ENCODE measurements at places on chromosomes 2 and 18.

GRCh38 chr18:23812546-23813440, 123.5 kb downstream of the LAMA3 start:
- peak; percentile 18 for DNase-seq

DNA sequence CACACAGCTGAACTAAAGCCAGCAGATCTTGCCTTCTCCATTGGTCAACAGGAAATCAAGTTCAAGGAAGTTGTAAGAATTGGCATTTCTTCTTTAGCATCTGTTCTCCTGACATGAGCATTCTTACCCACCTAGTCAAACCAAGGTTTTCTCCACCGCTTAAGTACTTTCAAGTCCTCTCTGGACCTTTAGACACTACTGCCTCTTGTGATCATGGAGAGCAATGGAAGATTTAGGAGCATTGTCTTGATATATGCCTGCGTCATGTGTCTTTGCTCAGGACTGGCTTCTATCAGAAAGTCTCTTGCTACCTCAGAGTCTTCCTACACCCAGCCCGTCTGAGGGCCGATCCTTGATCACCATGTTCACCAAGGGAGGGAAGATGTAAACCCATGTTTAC, 262.2 kb downstream of the PHLPP1 start:
- no peak for DNase-seq

DNA sequence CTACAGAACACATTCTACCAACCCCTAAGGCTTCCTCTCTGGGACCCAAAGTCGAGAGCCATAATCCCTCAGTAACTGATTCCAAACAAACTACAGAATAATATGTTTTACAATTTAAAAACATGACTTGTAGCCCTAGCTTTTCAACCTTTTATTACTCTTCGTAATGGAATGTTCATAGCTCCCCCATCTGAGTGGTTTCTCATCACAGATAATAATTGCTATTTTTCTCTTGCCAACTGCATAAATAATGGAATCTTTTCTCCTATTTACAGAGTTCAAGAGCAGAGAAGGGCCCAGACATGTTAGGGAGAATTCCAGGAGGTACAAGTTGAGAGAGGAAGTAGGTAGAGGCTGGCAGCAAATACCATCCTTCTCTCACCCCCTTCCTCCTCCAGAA, 59.9 kb upstream of the CERS6 start:
- DNase-seq, result no peak

DNA sequence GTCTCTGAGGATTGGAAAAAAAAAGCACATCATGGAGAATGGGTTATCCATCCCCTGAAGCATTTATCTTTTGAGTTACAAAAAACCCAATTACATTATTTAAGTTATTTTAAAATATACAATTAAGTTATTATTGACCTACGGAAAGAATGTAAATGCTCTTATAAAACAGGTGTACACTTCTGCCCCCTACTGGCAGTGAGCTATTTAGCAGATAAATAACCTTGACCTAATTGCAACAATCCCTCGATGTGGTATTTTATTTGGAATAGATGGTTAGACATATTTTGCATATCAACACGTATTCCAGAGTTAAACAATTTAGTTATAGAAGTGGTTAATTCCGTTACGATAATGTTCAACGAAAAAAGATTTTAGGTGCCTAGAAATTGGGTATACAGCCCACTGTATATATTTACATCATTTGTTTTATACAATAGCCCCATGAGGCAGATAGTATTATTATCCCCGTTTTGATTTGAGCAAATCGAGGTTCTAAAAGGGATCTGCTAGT, 9.1 kb upstream of the DAW1 start:
- DNase-seq, result peak; percentile 80

- DNase-seq, result no peak
Observed at GRCh38 chr2:64434039-64434657, 19.8 kb upstream of the LGALSL start.

GRCh38 chr2:155965415-155966063, 367.0 kb downstream of the NR4A2 start:
- DNase-seq, result no peak

- DNase-seq, result peak; percentile 16
Observed at GRCh38 chr2:186595219-186595618, 5.4 kb downstream of the ITGAV start.

DNA sequence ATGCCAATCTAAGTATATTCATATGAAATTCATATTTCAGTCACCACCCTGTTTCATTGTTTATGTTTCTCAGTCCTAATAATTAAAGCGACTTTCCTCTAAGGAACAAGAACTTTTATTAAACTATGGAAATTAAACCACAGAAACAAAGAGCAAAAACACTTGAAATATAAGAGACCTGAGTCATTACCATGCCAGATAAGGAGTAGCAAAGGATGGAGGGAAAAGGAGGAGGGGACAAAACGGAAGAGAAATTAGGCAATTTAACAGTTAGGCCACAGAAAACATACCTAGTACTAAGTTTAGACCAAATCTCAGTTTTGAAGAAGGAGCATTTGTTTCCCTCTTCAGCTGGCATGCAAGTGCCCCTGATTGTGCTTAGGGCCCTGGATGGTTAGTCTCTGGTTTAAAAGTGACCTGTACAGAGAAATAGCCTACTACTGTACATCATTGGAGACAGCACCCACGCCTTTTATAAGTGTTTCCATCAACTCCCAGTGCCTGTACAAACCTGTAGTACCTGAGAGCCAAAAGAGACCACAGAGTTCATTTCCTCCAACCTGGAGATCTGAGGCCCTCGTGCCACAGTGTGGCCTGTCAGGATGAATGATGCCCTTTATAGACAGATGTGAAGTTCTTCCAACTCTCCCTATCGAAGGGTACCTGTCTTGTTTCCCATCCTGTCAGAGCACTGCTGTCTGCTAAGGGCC, 74.5 kb downstream of the SPATS2L start:
- peak; percentile 14 for DNase-seq

GRCh38 chr2:238704471-238705225, 143.2 kb upstream of the TWIST2 start:
- no peak for DNase-seq

DNA sequence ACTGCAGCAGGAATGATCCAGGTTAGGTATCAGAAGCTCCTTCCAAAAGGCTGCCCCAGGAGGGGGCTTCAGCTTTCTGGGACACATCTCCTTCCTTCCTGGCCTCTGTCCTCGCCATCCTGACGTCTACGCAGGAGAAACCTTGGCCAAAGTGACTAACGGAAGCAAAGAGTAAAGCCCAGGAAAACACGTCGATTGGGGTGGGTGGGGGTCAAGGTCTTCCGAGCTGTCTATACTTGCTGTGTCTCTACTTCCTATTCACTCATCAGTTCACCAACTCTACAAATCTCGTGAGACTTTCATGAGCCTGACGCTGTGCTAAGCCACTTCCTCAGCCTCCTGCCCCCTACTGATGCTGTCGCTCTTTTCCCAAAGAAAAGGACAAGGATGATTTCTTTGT, 212.6 kb downstream of the TNS1 start:
- no peak for DNase-seq

DNA sequence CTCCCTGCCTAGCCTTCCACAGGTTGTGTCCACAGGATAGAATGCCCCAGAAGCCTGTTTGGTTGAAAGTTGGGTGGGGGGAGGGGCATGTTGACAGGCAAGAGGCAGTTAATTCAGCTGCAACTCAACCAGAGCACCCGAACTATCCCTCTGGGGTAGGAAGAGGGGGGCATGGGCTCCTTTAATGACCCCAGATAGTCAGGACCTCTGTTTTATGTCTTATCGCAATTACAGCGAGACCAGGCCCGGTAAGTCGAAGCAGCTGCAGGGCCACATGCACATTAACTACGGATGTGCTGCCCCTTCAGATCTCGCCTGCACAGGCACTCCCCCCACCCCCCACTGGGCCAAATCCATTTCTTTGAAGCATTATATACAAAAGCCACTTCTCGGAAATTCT, 363.8 kb upstream of the HNRNPA3 start:
- no peak for DNase-seq

GRCh38 chr2:121699421-121700333, 37.0 kb downstream of the NIFK start:
- DNase-seq, result peak; percentile 35

DNA sequence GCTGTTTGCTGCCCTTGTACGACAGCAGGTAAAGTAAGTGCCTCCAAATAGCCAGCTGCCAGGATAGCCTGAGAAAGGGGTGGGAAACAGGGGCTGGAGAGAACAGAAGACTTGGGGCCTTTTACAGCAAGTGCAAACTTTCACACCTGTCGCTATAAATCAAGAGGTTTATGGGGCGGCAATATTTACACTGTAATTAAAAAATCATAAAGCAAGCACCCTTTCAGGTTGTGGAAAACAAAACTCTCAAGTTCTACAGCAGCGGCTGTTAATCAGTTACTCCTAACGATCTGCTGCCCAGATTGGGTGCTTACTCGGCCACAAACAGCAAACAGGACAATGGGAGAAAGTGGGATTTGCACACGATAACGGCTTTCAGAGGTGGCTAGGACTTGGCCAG, 359.5 kb upstream of the ETAA1 start:
- DNase-seq, result peak; percentile 79

- no peak for DNase-seq
Observed at GRCh38 chr2:225980372-225980771, 580.9 kb downstream of the NYAP2 start.

GRCh38 chr2:171046048-171046560, 114.6 kb downstream of the TLK1 start:
- DNase-seq, result no peak

GRCh38 chr2:74847070-74847858, 13.3 kb downstream of the HK2 start:
- DNase-seq, result no peak

All from NCI-H510A treated with DMSO at 0.1 percent for 48 hours (cell line).